SHP77 (cell line): ENCODE measurements at places on chromosomes 5 and 9.

DNA sequence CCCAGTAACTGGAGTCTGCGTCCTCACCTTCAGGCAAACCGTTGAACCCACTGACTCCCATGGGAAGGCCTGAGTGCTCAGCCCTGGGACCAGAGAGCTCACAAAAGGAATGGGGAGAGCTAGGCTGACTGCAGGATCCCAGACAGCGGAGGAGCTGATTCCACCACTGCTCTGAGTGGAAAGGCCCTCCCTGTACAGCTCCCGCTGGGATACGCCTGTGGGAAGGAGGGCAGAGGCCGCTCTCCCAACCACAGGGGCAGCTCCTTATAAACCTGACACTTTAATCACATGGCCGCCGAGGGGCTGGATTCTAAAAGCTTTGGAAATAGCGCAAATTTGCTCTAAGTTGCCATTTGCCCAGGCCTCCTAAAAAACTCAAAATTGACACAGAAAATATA, 37.1 kb downstream of the DBH start:
- DNase-seq: no peak

- no peak for DNase-seq
Measured at GRCh38 chr9:86337469-86338108, 16.6 kb downstream of the TUT7 start.

DNA sequence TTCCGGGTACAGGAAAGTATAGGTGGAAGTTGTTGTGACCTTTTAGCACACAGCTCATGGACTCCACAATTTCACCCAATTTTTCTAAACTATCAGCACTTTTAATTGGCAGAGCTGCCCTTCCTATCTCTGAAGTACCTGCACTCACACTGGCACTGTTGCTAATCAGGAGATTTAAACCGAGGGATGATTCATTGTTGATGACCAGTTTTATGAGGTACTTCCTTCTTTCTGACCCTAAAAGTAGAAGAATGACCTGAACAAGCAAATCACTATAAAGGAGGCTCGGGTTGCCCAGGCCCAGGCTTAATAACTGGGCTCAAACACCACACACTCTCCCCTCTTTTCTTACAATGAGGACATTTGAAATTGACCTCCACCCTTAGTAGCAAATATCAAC, 105.9 kb downstream of the KCNN2 start:
- DNase-seq: no peak

DNA sequence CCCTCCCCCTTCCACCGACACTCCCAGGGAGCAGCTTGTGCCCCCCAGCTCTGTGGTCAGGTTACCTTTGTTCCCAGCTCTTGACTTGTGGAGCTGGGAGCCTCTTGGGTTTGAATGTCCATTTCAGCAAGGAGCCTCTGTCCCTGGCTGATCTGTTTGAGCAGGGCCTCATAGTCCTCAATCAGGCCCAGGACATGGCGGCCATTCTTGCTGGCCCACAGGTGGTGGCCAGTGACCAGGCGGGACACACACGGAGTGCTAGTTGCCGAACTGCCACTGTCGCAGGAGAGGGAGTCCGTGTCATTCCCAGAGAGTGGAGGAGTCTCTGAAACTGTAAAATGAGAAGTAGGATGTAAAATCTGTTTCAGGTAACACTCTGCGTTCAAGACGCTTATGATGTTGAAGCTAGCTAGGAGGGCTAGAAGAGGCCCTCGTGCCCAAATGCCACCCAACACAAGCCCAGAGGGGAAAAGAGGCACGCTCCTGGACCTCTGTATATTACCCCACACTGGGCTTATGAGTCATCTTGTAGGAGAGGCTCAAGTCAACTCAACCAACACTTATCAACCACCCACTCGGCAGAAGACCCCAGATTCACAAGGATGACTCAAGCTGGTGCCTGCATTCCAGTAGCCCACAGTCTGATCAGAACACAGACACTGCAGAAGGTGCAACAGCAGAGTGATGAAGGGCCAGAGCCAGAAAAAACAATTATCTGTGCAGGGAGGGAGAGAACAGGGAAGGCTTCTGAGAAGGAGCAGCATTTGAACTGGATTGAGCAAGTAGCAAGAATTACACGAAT, 177.0 kb downstream of the CDK5RAP2 start:
- DNase-seq: no peak

DNA sequence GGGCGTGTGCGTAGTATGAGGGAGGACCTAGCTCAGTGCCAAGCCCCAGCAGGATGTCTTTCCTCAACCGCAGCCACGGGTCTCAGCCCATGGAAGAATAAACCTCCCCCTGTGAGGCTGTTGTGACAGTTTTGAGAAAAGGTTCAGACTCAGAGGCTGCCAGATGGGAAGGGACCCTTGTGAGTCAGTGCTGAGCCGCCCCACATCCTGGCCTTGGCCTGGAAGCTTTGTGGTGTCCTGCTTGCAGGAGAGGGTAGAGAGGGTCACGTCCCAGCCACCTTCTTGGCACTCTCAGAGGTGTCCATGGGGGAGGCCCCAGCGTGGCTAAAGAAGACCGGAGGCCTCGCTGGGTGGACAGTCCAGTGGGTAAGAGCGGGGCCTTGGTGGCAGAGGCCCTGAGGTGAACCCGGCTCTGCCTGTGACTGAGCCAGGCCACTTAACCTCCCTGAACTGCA, 2.8 kb downstream of the GRHPR start:
- DNase-seq: no peak
